ENCODE measurements at places on chromosomes 2 and 18.

- DNase-seq: no peak
Measured at GRCh38 chr2:152627351-152627957, 89.8 kb downstream of the PRPF40A start.

DNA sequence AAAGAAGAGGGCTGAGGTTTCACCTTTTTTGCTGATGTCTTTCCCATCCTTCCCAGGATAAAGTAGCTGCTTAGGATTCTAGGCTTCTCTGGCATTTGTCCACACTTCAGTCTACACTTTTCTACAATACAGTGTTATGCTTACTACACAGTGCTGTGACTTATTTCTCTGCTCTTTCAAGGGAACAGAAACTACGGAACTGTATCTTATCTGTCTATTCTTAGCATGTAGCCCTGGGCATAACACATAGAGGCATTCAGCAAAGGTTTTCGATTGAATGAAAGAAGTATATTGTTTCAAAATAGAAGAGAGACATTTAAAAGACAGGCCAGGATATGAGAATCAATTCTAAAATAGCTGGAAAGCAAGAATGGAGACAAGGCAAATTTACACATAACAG, 110.9 kb downstream of the ARHGEF33 start:
- no peak for DNase-seq

- no peak for DNase-seq
Measured at GRCh38 chr18:48609820-48610815, 71.3 kb downstream of the CTIF start.

- DNase-seq: no peak
Measured at GRCh38 chr2:21163213-21163612, 39.4 kb downstream of the TDRD15 start.

DNA sequence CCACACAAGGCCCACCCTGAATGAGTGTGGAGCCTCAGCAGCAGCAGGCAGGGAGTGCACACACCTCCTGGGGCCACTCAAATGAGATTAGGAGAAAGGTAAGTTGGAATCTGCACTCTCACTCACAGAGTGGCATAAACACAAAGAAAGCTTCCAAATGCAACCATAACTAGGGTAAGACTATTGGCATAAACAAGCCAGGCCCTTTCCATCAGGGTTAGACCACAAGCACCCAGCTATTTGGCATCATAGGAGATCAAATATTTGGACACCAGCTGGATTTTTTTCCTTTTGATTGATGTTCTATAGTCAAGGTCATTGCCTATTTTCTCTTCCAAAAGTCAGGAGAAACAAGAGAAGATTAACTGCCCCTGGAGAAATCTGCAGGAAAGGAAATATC, 471.5 kb downstream of the TXNL1 start:
- DNase-seq: no peak

DNA sequence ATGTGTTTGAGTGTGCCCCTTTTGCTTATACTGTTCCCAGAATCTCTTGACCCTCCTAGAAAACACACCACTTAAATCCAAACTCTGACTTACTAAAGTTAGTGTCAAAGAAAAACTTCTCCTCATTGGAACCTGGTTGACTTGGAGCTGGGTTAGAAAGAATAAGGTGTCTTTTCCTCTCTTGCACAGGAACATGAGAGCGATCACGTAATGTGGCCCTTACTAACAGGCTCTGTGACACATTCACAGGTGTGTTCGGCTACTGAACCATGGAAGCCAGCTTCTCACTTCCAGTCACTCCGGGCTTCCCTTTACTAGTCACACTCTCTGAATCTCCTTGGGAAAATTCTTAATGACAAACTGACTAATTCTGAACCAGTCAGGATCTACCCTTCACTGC, 5.4 kb upstream of the POU3F3 start:
- DNase-seq: no peak

DNA sequence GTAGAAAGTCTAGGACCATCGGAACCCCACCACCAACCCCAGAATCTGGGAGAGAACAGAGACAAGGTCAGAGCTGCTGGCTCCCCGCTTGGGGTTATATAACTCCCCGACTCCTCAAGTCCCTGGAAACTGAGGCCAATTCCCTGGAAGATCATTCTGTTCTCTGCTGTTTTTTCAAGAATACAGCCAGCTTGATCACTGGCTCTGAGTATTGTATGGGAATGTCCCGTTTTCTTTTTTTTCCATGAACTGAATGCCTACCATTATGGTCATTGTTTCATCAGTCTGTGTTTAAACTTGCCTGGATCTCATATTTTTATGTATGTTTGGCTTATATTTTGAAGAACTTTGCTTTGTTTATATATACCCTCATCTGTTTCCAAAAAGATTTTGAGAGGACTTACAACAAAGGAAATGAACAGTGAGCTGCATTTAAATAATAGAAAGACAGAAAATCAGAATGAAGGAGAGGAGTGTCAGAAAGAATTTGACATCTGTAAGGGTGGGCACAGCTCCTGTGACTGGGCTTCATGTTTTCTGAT, 90.0 kb upstream of the ALPP start:
- DNase-seq: no peak

GRCh38 chr2:215280326-215280725, 31.5 kb upstream of the ATIC start:
- DNase-seq: no peak

GRCh38 chr18:34493099-34493544, 217.0 kb upstream of the DTNA start:
- DNase-seq: no peak

GRCh38 chr2:98448441-98449145, 3.9 kb downstream of the INPP4A start:
- DNase-seq: peak; percentile 65

GRCh38 chr2:214899751-214900150, 90.3 kb upstream of the BARD1 start:
- DNase-seq: no peak

DNA sequence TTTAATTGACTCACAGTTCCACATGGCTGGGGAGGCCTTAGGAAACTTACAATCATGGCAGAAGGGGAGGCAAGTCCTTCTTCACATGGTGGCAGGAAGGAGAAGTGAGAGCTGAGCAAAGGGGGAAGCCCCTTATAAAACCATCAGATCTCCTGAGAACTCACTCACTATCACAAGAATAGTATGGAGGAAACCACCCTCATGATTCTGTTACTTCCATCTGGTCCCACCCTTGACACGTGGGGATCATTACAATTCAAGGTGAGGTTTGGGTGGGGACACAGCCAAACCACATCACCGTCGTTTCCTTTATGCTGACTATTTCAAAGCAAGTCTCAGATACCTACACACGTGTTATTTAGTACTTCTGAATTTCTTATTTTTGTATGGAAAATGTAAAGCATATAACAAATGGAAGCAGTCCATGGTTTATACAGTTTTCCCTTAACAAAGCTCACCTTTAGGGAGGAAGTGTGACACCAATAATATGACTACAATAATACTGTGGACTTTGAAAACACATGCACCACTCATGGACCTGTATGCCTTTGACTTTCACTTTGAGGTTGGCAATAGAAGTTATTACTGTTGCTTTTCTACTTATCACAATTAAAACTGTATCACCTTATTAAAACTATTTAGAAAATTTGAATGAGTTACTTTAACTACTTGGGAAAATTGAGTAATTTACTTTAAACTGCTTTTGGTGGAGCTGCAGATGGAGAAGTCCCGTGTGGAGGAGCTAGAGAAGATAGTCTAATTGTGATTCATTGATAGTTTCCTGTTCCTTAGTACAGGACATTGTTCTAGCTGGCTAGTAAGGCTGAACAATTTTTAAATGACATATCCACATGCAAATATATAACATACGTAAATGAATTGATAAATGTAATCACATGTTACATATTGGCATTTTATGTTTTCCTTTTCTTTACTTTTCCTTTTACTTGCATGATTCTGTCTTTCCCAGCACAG, 37.3 kb downstream of the MTCL1 start:
- DNase-seq: peak; percentile 72

DNA sequence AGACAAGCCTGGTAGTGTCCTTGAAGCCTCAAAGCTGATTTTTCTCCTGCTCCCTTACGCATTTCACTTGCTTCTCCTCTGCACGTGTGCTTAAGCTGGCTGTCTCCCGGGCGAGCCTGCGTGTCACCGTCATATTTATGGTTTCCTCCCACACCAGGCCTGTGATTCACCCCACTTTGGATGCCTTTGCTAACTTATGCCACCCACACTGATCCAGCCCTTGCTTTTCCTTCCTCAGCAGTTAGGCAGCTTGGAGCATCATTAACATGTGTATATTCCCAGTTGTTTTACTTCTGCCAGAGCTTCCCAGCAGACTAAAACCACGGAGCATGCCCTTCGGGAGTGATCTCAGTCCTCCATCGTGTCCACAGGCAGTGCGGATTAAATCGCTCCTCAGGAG, 2.2 kb downstream of the ST3GAL5 start:
- peak; percentile 43 for DNase-seq

- no peak for DNase-seq
Measured at GRCh38 chr2:234873828-234874173, 78.0 kb upstream of the SH3BP4 start.

GRCh38 chr2:201735486-201735885, 37.0 kb upstream of the MPP4 start:
- no peak for DNase-seq

DNA sequence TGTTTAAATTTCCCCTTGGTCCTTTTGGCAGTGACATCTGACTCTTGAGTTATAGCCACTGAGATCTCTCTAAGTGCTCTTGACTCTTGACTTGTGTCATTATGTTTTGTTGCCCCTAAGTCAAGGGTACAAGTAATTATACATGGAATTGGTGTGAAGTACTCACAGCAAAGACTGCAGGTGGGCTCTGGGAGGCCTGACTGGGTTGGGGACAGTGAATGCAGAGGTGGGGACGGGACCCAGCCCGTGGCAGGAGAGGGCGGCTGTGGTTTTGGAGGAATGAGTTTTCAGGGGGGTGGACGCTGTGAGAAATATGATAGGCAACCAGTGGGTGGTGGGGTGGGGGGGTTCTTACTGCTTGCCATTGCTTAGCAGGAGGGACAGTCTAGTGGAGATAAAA, 97.8 kb downstream of the NCK2 start:
- no peak for DNase-seq

- no peak for DNase-seq
Measured at GRCh38 chr2:133977405-133977804, 276.5 kb upstream of the MGAT5 start.

DNA sequence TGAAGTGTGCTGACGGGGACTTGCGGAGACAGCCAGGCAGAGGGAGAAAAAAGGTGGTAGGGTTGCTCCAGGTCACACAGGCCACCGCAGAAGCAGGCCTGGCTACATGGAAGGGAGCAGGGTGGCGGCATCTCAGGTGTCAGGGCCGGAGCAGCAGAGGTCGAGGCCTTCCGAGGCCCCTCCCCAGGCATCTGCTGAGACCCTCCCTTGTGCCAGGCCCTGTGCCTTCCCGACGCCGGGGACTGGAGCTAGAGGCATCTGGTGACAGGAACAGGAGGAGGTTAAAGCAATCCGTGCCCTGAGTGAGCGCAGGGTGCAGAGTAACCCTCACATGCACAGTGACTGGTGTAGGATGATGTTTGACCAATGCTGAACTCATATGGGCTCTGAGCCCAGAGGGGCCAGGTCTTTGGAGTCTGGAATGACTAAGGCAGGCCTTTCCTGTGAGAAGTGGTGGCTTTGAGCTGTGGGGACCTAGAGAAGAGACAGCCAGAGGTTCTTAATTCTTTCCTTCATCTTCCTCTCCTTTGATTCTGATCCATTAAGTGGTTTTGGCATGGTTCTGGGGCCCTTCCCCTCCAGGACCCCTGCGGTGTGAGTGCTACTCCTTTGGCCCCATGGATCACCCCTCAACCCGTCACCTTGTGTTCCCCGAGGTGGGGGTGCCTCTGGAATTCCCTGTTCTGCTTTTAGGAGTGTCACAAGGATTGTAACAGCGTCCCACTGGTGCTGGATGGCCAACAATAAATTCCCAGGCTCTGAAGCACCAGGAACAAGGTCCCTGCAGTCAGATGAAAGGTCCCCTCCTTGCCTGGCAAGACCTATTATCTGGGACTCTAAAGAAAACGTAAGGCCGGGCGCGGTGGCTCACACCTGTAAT, 72.1 kb downstream of the KLHL29 start:
- no peak for DNase-seq

- peak; percentile 37 for DNase-seq
Measured at GRCh38 chr2:179263446-179264367, 925 bp downstream of the SESTD1 start.

DNA sequence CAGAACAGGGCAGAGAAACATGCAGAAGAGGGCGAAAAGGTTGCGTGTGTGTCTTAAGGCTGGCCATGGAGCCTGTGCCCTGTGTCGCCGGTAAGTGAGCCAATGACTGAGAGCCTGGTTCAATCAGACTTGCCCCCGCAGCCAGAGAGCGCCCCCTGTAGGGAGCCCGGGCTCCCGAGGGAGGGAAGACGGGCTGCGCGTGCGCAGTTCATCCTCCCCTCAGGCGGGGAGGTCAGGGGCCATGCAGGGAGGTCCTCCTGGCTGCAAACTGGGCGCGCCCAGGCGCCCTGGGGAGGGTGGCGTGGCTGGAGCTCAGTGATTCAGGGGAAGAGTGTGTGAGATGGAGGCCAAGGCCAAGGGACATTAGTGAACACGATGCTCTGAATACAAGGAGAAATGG, 276.6 kb downstream of the PHLPP1 start:
- DNase-seq: no peak

DNA sequence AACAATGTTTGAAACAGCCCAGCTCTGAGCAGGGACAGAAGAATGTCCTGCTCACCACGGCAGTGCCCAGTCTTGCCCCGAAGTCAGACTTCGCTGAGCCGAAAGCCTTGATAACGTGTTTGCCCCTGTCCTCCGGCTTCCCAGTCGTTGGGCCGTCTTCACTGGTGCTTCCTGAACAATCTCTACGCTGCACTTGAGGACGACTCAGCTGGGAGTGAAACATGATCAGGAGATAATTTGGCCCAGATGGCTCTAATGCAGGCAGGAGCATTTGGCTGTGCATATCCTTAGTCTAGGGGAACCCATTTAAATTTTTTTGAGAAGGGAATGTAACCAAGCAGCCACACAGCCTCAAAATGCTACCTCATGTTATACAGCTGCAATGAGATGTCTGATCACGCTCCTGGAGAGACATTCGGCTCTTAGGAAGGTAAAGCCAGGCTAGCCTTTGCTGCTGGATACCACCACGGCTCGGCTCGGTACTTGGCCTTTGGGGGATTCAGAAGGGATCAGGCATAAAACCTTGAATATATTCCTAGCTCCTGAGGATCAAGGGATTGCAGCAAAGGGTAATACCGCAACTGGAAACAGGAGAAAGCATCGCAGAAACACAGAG, 43.6 kb downstream of the FECH start:
- no peak for DNase-seq

DNA sequence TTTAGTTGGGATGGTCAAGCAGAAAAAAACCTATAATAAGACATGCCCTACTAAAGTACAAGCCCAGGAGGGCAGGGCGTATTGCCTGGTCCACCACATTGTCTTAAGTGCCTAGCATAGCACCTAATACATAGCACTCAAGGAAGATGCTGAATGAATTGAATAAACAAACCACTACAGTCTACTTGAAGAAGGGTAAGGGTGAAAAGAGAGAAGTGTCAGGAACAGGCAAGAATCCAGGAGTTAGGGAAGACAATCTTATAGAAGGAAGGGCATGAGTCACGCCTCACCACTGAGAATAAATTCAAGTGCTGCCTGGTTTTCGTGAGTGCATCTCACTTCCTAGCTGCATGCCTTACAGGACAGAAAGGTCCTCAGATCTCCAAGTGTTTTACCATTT, 13.9 kb downstream of the SLC19A3 start:
- DNase-seq: no peak

Data from CD8-positive, alpha-beta T cell (primary cell).